ENCODE measurements at places on chromosomes 6 and 20.

DNA sequence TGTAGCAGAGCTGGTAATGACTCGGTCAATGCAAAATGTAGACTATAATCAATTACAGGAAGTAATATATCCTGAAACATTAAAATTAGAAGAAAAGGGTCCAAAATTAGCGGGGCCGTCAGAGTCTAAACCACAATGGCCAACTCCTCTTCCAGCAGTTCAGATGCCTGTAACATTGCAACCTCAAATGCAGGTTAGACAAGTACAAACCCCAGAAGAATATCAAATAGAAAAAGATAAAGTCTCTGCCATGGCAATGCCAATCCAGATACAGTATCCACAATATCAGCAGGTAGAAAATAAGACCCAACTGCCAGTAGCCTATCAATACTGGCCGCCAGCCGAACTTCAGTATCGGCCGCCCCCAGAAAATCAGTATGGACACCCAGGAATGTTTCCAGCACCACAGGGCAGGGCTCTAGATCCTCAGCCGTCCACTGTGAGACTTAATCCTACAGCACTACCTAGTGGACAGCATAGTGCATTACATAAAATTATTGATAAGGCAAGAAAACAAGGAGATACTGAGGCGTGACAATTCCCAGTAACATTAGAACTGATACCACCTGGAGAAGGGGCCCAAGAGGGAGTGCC lies 158.4 kb downstream of the GPX5 start:
- DNase-seq, result peak; percentile 5

DNA sequence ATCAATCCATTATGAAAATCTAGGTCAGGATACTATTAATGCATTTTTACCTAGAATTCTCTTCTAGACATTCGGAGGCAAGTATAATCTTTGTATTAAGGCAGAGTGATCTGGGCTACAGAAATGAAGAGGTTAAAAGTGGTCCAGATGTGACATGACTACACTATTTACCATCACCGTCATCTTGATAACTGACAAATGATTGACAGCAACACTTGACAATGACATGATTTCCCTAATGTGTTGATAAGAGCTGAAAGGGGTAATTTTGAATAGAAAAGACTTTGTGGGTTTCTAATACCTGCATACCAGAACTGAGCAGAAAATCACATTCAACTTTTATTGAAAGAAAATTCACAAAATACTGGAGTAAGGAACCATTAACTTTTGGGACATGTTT lies 718.9 kb upstream of the MAP3K7 start:
- no peak for DNase-seq

DNA sequence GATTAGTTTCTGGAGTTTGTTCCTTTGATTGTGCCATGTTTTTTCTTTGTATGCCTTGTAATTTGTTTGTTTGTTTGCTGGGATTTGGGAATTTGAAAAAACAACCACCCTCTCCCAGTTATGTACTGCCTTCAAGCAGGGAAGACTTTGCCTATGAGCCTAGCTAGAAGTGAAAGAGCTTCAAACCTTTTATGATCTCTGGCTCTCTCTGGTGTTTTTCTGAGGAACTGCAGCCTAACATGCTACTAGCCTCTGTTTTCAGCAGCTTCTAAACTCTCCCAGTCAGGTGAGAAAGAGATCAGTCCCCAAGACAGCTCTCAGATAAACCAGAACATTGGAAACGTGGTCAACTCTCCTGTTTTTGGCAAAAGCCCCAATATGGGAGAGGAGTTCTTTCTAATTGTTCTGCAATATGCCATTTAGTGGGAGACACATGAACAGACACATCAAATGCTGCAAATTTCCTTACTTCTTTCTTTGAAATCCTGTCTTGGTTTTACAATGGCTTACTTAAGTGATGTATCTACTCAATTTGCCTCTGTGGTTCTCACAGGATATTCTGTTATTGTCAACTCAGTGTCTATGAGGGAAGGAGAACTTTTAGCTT lies 58.9 kb upstream of the SERINC1 start:
- peak; percentile 63 for DNase-seq

- DNase-seq, result no peak
Measured at GRCh38 chr6:35318196-35319171, 20.9 kb downstream of the DEF6 start.

- no peak for DNase-seq
Measured at GRCh38 chr6:6826095-6826901, 237.8 kb downstream of the LY86 start.

DNA sequence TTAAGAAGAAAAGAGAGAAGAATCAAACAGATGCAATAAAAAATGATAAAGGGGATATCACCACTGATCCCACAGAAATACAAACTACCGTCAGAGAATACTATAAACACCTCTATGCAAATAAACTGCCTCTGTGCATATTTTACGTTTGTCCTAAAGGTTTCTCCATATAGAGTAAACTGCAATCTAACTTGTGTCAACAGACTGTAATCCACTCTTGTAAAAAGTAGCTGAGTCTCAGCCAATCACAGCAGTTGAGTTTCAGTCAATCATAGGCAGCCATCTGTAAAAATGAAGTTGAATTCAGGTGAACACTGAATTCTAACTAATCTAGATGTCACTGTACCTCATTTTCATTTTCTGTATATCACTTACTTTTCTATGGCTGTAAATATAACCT lies 112.2 kb upstream of the SYNCRIP start:
- no peak for DNase-seq

- no peak for DNase-seq
Measured at GRCh38 chr6:139204978-139205377, 70.1 kb downstream of the HECA start.

DNA sequence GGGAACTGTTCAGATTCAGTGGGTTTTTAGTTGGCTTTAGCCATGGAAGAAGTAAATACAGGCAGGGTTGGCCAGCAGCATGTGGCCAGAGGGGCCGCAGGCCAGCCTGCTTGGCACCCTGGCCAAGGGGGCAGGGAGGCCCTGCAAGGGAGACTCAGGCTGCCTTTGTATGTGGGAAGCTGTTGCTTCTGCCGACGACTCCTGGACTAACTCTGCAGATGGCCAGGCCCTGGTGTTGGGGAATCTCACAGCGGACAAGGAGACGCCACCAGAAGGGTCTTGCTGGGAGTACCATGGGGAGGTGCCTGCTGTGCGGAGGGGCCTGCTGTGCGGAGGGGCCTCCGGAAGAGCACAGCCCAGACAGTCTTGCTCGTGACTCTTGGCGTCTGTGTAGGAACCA lies 25.2 kb downstream of the PYGB start:
- DNase-seq, result no peak

GRCh38 chr6:34982424-34982852 lies 93.4 kb downstream of the ANKS1A start:
- no peak for DNase-seq

- no peak for DNase-seq
Measured at GRCh38 chr6:141035312-141036200, 1097.2 kb upstream of the GJE1 start.

- no peak for DNase-seq
Measured at GRCh38 chr20:51462566-51463276, 79.8 kb downstream of the NFATC2 start.

GRCh38 chr6:167919349-167919748 lies 78.1 kb upstream of the KIF25 start:
- DNase-seq, result no peak
